ENCODE measurements at places on chromosomes 7 and 10. TPM values are rescaled to one million over a fixed set of nuclear protein-coding genes. Genes with fewer than 3 reads are reported as not detected.

The ATRNL1 gene
- polyA plus RNA-seq = 21.9 TPM

DNA sequence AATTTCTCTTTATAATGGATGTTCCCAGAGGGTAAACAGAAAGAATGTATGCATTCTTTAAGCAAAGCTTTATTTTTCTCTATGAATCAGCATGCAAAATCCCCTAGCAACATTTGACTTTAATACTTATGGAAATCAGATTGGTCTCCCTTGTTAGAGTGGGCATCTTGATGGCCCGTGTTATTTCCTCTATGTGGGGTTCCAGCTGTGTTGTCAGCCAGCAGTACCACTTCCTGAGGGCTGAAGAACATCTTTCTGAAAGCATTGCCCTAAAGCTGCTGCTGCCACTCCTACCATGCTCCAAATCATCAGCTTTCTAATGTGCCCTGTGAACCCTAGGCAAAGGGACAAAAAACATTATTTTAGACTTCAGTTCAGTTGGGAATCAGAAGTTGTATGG lies 70.4 kb upstream of the HECTD2 start:
- no peak for DNase-seq

The GPRIN2 gene
- 5.1 TPM for polyA plus RNA-seq

DNA sequence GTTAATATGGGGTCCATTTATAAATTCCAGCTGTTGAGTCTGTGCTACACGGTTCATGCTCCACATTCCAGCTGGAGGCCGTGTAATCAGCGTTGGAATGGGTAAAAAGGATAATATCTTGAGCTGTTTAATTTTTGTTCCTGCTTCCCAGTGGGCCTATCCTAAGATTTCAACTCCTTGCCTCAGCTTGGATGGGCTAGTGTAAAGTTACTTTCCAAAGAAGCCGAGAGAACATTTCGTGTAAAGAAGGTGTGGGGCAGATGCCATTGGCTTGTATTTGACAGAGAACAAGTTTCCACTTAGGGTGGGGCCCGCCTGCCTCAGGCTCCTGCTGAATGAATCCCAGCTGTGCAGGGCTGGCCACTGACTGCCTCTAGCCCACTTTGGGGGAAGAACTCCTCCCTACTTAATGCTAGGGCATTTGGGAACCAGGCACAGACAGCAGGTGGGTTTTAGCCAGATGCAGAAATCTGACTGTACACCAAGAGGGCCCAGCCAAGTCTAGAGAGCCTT lies 125.9 kb upstream of the LYZL2 start:
- no peak for DNase-seq

The TUBAL3 gene
- polyA plus RNA-seq = 0.38 TPM

- DNase-seq = no peak
Observed at GRCh38 chr7:127667017-127667670, 15.2 kb downstream of the SND1 start.

GRCh38 chr10:71534568-71535194 lies 138.0 kb downstream of the CDH23 start:
- DNase-seq = no peak

DNA sequence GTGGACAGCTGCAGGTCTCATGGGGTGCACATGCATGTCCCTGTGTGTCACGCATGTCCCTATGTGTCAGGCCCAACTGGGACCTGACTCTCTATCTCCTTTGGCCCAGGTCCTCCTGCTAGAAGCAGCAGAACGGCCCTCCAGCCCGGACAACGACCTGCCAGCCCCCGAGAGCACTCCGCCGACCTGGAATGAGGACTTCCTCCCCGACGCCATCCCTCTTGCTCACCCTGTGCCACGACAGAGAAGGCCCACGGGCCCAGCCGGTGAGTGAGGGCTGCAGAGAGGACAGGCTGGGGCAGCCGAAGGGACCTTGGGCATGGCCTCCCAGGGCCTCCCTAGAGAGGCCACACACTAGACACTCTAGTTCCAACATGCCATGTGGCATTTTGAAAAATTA lies 89.3 kb downstream of the MYL10 start:
- no peak for DNase-seq

DNA sequence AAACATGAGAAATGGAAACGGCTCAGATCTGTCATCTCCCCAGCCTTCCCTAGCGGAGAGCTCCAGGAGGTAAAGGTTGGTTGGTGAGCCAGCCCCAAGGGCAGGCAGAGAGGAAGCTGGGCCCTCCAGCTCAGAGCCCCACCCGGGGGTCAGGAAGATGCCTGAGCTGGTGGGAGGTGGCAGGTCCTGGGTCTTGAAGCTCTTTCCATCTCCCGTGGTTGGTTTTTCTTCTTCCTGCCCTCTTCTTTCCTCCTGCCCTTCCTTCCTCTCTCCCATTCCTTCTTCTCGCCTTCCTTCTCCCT lies 384.2 kb upstream of the FOXK1 start:
- DNase-seq = no peak

DNA sequence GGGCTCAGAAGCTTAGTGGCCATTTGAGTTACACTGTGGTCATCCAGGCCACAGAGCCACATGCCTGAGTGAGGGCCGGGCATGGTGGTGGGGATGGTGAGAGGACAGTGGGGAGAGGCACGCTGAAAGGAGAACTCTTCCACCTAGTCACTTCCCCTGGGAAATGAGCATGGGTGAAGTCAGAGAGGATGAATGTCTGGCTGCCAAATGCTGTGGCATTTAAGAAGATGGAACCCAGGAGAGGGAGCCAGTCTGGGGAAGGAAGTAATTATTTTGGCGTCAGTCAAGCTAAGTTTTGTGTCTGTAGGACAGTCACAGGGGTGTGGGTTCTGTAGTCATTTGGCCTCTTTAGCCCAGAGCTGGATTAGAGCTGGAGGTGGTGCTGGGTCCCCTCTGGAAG lies 86.0 kb upstream of the PODXL start:
- no peak for DNase-seq

GRCh38 chr10:88028072-88028471 lies 164.6 kb downstream of the PTEN start:
- DNase-seq = no peak

All from right renal pelvis (tissue), 4 donors.